ENCODE measurements at places on chromosomes 2 and 18.

DNA sequence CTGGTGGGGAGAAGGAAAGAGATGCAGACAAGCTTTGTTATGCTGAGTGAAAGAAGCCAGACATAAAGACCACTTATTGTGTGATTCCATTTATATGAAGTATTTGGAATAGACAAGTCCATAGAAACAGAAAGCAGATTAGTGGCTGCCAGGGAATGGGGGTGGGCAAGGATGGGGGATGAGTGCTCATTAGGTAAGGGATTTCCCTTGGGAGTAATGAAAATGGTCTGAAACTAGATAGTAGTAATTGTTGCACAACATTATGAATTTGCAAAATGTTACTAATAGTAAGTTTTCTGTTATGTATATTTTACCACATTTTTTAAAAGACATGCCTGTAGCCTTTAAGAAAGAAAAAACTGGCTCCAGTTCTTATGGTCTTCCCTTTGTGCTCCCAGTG, 154.9 kb downstream of the LNPK start:
- DNase-seq, result no peak

DNA sequence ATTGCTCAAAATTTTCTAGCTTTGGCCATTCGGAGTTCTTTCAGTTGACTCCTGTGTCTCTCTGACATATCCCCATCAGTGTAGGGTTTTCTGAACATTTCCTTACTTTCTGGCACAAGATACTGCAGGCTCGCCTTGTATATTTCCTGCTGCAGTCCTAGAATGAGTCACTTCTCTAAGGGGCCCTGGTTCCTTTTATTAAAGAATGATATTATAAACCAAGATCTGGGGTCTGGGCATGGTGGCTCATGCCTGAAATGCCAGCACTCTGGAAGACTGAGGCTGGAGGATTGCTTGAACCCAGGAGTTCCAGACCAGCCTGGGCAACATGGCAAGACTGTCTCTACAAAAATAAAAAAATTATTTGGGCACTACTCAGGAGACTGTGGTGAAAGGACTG, 3.0 kb upstream of the RPL37A start:
- DNase-seq, result no peak

GRCh38 chr2:68660658-68661057, 17.3 kb downstream of the PROKR1 start:
- no peak for DNase-seq

DNA sequence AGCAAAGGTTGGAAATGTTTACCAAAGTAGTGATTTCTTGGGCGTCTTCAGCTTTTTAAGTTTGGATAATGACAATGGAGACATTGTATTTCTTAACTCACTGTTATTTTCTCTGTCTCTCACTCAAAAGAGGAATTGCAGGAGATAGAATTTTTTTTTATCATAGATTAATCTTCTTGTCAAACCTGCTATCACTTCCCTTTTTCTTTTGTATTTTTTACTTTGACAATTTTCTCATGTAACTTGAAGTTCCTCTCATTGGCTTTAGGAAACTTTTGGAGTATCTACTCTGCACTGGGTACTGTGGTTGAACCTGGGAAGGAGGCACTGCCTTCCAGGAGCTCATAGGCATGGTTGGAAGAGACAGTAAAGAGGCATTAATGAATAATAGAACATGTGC, 489.1 kb downstream of the CNTNAP5 start:
- no peak for DNase-seq

DNA sequence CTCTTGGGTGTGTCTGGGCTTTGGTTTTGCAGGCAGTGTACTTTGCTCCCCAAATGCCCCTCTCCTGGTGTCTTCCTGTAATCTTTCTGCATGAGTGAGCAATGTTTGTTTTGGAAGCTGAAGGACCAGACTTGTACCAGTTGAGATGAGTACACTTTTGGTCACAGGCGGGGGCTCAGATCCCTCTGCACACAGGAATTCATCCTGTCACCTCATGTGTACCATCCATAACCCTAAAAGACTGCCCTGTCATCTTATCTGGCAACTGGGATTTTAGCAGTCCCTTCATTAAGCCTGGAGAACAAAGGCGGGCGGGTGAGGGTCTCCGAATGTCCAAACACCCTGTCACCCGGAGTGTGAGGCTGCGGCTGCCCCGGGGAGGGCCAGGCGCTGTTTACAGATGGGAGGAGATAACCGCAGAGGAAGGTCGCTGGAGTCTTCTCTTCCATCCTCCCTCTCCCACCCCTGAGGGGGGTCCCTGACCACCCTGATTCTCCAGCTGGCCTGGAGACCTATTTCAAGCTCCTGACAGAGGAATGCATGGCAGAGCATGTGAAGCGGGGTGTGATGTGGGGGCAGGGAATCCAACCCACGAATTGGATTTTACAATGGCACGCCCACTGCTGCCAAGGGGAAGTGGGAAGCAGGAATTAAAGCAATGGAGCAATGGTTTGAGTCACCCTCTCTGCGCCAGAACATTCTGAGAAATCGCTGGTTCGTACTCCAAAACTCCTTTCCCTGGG, 158.2 kb upstream of the MYCN start:
- DNase-seq, result no peak

DNA sequence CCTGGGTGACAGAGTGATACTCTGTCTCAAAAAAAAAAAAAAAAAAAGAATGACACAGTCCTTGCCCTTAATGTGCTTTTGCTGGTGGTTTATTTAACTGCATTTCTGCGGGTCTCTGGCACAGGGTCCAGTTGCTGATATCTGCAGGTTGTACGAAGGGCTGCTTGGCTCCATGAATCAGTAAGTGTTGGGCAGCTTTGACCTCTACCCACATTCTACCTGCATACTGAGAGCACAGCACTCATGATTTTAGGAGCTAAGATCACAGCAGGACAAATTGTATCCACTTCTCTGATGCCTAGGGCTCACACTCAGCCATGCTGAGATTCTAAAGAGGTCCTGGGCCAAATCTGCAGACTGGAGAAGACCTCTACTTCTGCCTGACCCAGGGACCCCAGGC, 119.4 kb upstream of the MYCN start:
- no peak for DNase-seq
